Stimulated activated CD8-positive, alpha-beta memory T cell treated with anti-CD3 and anti-CD28 coated beads, Interleukin-7, amount 100 ng/mL, for 1 hour (primary cell): ENCODE measurements at places on chromosomes 1 and 21.
A peak's percentile ranks its signal among the peaks of the same experiment; 100 is the strongest.

- DNase-seq = no peak
Measured at GRCh38 chr1:111789142-111789541, 33.4 kb downstream of the DDX20 start.

GRCh38 chr21:32112195-32112594 lies 166.7 kb downstream of the MIS18A start:
- no peak for DNase-seq

- no peak for DNase-seq
Measured at GRCh38 chr1:222045786-222046185, 303.9 kb upstream of the DUSP10 start.

- DNase-seq = no peak
Measured at GRCh38 chr1:98018074-98018473, 97.2 kb upstream of the DPYD start.

- no peak for DNase-seq
Measured at GRCh38 chr1:157335056-157335455, 196.9 kb upstream of the ETV3 start.

GRCh38 chr1:205237526-205238484 lies 10.1 kb downstream of the TMCC2 start:
- DNase-seq = no peak

- DNase-seq = no peak
Measured at GRCh38 chr1:36175137-36176095, 19.5 kb downstream of the MAP7D1 start.

DNA sequence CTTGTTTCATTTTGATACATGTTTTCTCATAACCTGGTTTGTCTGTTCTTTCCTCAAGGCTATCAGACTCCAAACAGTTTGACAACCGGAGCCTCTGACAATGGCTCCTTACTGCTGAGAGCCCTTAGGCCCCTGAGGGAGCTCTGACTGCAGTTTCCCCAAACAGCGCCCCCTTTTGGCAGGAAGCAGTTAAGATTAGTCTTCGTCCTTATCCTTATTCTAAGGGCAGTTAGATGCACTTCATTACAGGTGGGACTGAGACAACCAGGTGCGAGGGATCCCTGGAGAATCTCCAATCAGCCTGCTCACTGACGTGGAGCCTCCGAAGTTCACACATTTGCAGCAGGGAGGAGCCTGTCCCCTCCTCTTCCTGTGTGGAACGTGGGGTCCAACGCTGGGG lies 393.1 kb downstream of the BRINP3 start:
- DNase-seq = no peak

DNA sequence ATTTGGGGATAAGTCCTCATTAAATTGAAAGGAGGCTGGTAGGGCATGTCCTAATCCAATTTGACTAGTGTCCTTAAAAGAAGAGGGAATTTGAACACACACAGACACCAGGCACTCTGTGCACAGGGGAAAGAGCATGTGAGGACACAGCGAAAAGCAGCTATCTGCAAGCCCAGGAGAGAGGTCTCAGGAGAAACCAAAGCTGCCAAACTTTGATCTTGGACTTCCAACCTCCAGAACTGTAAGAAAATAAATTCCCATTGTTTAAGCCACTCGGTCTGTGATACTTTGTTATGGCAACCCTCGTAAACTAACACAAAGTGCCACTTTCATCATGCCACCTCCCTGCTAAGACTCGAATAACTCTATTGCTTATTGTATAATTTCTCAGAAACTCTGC lies 13.8 kb downstream of the PLA2G4A start:
- DNase-seq = no peak

DNA sequence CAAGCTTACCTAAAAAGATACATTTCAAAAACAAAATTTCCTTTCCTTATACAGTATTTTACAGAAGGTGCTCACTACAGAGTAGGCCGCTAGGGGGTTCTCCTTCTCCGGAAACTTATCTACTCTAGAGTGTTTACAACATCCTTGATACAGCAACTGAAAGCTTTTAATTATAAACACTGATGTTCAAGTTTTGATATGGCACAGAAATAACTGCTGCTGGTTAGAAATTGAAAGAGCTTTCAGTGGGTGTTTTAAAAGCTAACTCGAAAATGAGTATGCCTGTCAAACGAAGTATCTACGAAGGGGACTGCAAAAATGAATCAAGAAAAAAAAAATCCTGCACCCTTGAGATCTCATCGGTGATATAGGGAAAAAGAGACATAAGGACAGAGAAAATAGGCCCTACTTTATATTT lies 1.0 kb downstream of the YOD1 start:
- peak; percentile 20 for DNase-seq

GRCh38 chr1:202806845-202807450 lies 1.3 kb downstream of the KDM5B start:
- DNase-seq = no peak

- DNase-seq = no peak
Measured at GRCh38 chr1:12255913-12256312, 26.1 kb downstream of the VPS13D start.

DNA sequence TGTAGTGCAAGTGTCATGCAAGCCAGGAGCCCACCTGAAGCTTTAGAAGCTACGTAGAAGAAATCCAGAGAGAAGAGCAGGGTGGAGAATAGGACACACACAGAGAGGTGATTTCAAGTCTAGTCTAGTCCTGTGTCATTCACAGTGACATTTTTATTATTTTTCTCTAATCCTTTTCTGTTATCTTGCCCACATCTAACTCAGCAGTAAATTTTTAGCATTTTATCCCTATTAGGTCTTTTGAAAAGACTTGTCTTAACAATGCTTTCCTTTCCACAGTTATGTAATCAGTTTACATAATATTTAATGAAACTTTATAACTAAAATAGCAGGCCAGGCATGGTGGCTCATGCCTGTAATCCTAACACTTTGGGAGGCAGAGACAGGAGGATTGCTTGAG lies 198.6 kb downstream of the ADGRL2 start:
- DNase-seq = no peak

GRCh38 chr1:24289937-24290595 lies 29.1 kb upstream of the GRHL3 start:
- DNase-seq = no peak

- peak; percentile 79 for DNase-seq
Measured at GRCh38 chr1:162847839-162848453, 13.0 kb downstream of the CCDC190 start.

DNA sequence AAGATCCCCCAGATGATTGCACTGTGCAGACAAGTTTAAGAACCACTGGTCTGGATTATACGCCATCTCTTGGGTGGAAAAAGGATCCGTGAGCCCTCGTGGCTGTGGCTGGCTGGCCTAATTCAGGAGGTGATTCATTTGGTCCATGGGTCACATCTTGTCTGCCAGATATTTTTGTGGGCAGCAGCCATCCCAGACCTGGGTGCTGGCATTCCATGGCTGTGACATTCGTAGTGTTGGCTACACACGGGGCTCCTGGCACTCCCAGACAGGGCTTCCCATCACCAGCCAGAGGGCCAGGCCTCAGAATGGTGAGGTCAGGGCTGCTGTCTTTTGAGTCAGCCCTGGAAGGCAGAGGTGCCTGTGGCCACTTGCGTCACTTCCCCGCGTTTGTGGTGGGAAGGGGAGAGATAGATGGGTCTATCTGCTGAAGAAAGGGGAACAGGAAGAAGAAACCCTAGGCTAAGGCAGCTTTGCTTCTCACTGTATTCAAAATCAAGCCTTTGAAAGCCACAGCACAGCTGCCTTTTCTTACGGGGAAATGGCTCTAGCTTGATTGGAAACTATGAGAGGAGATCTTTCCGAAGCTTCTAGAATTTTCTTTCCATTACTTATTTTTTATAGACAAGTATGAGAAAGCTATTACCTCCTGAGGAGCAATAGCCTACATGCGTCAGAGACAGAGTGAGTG lies 32.4 kb downstream of the EIF2D start:
- peak; percentile 72 for DNase-seq

- DNase-seq = no peak
Measured at GRCh38 chr1:7586031-7586941, 184.8 kb upstream of the VAMP3 start.

- DNase-seq = no peak
Measured at GRCh38 chr1:157136133-157136532, 2.1 kb downstream of the ETV3 start.

GRCh38 chr21:25560271-25560685 lies 47.0 kb downstream of the MRPL39 start:
- no peak for DNase-seq

DNA sequence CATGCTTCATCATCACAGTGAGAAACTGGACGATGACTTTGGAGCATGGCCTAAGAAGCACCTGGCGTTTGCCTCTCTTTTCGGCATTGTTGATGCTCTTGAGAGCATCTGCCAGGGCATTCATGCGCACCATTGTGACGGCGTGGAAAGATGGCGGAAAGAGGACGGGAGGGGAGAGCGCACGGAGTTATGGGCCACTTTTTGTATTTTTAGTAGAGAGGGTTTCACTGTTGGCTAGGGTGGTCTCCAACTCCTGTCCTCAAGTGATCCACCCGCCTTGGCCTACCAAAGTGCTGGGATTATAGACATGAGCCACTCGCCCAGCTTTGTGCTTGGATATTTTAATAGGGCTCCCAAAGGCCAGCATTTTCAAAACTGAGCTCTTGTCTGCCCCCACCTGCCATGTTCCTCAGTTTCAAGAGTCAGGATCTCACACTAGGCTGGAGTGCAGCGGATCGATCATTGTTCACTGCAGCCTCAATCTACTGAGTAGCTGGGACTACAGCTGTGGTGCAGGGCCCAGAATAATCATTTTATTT lies 5.3 kb downstream of the RPS8 start:
- DNase-seq = no peak

DNA sequence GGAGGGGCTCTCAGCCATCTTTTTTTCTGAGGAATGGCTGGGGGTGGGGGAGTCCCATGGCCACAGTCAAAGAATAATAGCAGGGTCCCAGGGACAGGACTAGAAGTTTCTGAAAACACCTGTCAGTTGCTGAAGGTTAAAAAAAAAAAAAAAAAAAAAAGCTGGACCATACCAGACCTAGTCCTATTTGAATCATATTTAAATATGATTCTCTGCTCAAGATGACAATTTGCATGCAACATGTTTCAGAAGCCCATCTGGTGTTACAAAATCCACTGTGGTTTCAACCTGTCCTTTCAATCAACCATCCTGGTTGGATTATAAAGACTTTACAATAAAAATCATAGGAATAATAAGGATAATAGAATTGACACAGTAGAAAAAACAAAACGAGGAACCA lies 153.7 kb downstream of the TENT5C start:
- no peak for DNase-seq

DNA sequence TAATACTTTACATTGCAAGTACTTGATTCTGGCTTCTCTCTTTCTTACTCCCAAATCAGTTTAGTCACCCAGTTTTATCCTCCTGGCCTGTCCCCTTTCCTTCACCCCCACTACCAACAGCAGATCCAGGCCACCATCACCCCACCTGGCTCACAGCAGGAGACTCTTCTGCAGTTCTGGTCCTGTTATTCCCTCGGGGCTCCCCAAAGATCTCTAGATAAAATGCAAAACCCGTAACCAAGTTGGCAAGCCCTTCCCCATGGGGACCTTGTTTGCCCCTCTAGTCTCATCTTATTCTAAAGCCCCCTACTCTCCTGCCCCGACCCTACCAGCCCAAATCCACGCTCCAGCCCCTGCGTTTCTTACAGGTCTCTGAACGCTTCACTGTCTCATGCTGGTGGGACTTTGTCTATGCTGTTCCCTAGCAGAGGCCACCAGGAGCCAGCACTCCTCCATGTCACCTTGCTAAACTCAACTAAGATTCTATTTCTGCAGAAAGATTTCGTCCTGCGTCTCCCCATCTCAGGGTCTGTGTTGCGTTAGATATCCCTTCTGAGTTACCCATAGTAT lies 4.0 kb downstream of the ABCG1 start:
- no peak for DNase-seq

GRCh38 chr1:172719694-172720138 lies 60.8 kb downstream of the FASLG start:
- no peak for DNase-seq

- no peak for DNase-seq
Measured at GRCh38 chr1:224554056-224554455, 62.1 kb upstream of the CNIH3 start.

DNA sequence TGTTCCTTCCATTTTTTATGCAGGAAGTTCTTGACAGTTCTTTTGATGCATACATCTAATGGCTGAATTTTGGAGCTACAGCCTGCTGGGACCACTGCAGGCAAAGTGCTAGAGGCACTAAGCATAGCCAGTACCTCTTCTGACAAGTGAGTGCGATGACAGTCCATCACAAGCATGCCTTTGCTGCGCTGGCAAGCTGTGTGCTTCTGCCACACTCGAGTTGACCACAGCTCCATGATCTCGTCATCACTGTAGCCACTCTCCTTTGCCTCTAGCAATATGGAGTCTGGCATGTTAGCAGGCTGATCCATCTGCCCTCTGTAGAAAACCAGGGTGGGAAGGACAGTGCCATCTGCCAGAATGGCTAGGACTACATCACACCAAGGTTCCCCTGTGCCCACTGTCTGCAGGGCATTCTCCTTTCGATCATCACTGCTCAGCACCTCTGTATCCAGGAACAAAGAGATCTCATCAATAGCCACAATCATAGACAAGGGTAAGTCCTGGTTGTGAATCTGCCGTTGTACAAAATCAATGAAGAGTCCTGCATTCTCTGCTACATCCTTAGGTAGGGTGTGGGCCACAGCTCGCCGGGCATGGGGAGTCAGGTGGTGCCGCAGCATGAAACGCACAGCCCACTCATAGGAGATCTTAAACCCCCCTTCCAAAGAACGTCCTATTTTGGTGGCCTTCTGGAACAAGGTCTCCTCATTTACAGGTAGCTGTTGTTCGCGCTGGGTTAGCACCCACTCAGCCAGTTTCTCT lies 6.0 kb downstream of the PSMB4 start:
- no peak for DNase-seq

GRCh38 chr1:56189454-56189853 lies 389.9 kb downstream of the PLPP3 start:
- DNase-seq = no peak

- DNase-seq = no peak
Measured at GRCh38 chr1:185464777-185465176, 147.7 kb upstream of the IVNS1ABP start.

- no peak for DNase-seq
Measured at GRCh38 chr1:93338387-93339146, 7.1 kb upstream of the DR1 start.

GRCh38 chr1:194367121-194367520 lies 1180.7 kb upstream of the B3GALT2 start:
- no peak for DNase-seq

GRCh38 chr1:103457886-103458455 lies 67.5 kb upstream of the RNPC3 start:
- no peak for DNase-seq
